ENCODE measurements at places on chromosomes 3 and 15.

- peak; percentile 89 for DNase-seq
Measured at GRCh38 chr3:133661454-133662277, at the start of gene TOPBP1. TOPBP1 (minus strand) TSS chr3:133661941; CDS start chr3:133661127, 814 bp downstream.

- DNase-seq = no peak
Measured at GRCh38 chr15:29143909-29144635, 125.5 kb downstream of the NSMCE3 start.

DNA sequence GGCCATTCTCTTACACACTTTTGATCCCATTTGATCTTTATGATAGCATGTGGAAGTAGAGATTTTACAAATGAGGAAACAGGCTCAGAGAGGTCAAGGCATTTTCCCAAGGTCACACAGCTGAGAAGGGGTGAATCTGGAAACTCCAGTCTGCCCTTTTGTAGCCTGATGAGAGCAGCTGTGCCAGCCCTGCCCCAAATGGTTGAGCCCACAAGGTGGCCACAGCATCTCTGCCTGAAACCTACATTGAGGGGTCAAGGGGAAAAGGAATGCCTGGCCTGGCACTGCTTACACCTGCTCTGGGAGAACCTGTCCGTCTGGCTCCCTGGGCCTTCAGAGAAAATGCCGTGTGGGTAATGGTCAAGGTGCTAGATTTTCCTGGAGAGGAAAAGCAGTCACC, 200.2 kb upstream of the LINGO1 start:
- DNase-seq = no peak

GRCh38 chr3:179977356-179977755, 59.4 kb downstream of the PEX5L start:
- DNase-seq = no peak

- no peak for DNase-seq
Measured at GRCh38 chr3:107242579-107242978, 134.7 kb upstream of the CCDC54 start.

GRCh38 chr3:108951820-108952501, 1.7 kb downstream of the GUCA1C start:
- DNase-seq = no peak

DNA sequence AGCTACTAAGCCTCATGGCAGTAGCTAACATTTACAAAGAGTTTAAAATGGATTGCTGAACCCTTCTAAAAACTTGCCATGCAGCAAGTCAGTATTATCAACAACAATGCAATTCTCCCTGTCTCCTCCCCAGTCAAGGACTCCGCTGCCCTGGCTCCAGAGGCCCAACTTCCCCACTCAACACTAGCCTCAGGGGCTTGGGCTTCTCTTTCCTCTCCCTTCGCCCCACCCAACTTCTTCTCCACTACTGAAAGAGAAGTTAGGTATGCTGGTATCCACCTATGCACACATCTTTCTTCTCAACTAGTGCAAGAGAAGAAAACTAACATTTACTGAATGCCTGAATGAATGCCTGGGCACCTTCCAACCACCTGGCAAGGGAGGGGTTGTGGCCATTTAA, 30.7 kb downstream of the TLE3 start:
- DNase-seq = no peak

DNA sequence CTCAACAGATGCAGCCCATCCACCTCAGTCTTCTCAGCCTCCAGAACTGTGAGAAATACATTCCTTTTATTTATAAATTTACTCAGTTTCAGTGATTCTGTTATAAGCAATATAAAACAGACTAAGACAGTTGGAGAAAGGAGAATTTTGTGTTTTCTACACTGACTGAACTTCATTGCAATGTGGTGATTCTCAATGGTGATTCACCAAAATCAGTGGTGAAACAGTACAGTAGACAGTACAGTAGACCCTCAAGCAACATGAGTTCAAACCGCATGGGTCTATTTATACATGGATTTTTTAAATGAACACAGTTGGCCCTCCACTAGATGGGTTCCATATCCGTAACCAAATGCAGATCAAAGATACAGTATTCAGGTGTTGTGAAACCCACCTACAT, 403.1 kb upstream of the TGFBR2 start:
- no peak for DNase-seq

DNA sequence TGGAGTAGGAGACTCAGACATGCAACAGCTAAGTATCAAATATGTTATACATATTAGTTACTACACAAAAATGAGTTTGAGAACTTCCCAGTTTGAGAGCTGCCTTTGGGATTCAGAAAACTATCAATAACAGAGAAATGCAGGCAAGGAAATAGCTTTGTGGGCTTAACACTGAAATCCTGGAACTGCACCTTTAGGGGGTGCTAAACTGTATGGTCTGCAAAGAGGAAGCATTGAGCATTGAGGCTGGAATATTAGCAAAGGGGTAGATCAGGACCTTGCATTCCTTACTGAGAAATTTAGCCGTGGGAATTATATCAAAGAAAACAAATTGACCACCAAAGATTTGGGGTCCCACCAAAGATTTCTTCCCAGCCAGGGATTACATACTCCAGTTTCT, 580.0 kb downstream of the ZNF385D start:
- DNase-seq = no peak

- DNase-seq = peak; percentile 55
Measured at GRCh38 chr15:88476635-88477060, 9.1 kb downstream of the MRPS11 start.

DNA sequence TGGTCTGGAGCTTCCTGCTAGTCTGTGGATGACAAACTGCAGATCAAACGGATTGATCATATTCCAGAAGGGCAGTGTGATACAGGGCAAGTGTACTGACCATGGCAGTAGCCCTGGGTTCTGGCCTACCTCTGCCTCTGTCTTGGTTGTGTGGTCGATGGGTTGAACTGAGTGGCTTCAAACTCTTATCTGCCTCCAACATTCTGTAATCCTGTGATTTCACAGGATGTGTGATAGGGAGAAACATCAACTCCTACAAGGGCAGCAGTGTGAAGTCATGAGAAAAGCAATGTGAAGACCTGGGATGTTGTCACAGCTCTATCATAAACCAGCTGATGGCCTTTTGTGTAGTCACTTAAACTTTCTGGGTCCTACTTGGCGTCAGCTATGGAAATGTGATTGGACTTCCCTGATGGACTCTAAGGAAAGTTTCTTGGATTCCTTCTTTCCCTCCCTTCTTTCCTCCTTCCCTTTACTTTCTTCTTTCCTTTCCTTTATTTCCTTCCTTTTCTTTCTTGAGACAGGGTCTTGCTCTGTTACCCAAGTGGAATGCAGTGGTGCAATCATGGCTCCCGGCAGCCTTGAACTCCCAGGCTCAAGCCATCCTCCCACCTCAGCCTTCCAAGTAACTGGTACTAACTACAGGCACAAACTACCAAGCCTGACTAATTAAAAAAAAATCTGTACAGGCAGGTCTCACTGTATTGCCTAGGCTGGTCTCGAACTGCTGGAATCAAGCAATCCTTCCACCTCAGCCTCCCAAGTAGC, 114.8 kb downstream of the BBX start:
- no peak for DNase-seq

- no peak for DNase-seq
Measured at GRCh38 chr3:188575501-188575900, 421.5 kb downstream of the LPP start.

DNA sequence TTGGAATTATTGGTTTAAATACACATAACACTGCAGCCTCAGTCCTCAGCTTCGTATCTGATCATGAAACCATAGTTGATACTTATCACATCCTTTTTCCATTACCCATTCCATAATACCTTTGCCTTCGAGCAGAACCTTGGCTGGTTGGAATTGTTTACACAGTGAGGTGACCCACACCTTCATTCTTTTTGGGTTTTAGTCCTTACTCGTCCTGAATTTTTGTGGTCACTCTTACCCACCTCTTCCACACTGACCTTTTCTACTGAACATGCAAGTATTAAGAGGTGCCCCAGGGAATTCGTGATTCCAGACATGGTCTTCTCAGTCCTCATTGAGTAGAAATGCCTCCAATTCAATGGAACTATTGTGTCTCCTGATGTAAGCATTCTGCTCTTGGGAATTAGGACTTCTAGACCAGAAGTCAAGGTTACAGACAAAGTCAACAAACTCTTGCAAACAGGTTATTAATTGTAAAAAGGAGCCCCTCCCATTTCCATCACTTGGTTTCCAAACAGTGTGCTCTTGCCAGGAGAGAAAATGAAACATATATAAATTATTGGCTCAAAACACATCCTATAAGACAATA, 37.7 kb downstream of the SCN11A start:
- no peak for DNase-seq

GRCh38 chr15:84949845-84950569, 31.6 kb upstream of the PDE8A start:
- DNase-seq = no peak

- DNase-seq = no peak
Measured at GRCh38 chr15:73394782-73395181, 26.0 kb upstream of the HCN4 start.

All from NCI-H1092 treated with DMSO at 0.1 percent for 48 hours (cell line).